ENCODE measurements at places on chromosomes 5 and 9.
A peak's percentile ranks its signal among the peaks of the same experiment; 100 is the strongest.

- no peak for DNase-seq
Observed at GRCh38 chr5:152844713-152845112, 439.6 kb upstream of the NMUR2 start.

DNA sequence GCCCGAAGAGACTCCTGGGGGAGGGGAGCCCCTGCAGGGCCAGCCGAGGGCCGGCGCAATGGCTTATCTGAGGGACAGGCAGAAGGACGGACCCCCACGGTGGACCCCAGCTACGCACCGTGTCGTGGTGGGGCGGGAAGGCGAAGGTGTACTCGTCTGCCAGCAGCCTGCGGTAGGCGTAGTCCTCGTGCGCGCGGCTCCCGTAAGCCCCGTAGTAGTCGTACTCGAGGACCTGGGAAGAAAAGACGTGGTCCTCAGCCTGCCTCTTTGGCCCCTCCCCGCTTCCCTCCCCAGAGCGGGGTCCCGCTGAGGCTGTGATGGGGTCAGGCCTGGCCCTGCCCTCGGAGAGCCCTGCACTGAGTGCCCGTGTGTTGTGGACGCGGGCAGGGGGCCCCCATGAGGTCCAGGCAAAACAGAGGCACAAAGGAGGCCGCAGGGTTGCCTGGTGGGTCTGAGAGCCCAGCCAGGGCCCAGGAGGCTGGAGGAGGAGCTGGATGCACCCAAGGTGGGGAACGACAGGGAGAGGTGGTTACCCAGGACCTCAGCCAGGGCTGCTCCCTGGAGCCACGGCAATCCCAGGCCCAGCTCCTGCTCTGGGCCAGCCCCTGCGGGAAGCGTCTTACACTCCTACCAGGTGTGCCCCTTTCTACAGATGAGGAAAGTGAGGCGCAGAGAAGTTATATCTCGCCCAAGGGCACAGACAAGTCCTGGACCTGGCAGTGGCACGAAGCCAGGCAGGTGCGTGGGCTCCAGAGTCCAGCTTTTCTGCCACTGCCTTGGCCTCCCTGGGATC is 35.2 kb downstream of the SARDH start:
- no peak for DNase-seq

DNA sequence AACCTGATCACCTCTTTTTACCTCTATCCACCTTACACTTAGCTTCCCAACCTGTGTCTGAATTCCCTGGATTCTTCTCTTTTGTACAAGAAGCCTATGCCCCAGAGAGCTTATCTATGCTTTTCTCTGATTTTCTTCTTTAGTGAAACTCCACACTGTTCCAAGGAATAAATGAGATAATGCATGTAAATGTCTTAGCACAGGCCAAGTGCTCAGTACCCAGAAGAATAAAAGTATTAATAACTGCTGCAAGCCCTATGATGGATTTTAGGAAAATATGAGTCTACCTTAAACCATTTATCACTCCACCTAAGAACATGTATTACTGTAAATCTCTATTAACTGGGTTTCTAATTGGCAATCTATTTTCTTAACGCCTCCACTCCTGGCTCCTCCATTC is 168.5 kb upstream of the TNC start:
- no peak for DNase-seq

DNA sequence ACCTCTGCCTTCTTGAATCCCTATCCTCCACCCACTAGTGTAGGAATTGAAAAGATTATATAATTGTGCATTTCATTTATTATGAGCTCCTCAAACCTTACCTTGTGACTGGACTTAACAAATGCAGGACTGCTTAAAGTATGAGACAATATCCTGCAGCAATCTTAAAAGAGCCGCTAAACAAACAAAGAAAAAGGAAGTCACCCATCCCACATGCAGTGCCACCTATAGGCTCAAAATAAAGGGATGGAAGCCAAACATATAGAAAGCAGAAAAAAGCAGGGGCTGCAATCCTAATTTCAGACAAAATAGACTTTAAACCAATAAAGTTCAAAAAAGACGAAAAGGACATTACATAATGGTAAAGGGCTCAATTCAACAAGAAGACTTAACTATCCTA is 8.7 kb downstream of the PCAT7 start:
- DNase-seq, result no peak

- no peak for DNase-seq
Observed at GRCh38 chr5:15009420-15009819, 137.8 kb upstream of the ANKH start.

DNA sequence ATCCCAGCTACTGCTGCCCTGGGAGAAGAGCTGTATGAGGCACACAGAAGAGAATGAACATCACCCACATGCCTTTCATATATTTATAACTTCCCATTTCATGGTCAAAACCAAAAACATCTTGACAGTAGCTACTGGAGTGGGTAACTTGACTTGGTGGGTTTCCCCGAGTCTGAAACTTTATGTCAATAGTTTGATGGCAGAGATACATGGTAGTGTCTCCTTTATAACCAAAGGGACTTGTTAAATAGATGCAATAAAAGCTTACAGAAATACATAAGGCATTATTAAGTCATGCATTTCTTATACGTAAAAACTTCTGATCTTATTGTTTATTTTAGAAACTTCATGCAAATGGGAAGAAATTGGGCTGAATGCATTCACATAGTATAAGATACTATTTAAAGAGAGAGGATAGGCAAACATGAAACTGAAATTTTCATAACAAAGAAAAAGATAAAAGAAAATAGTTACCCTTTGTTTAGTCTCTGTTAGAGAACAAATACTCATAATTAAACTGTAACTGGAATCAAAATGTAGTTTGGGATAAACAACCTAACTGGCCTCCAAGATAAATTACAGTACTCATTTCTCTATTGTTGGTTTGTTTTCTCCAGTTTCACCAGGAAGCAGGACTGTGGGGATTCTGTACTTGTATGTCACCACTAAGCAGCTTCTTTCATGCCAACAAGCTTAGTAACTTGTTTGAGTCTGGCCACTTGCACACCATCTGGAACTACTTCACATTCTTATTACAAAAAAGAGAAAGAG is 459.3 kb upstream of the MEF2C start:
- no peak for DNase-seq

- DNase-seq, result no peak
Observed at GRCh38 chr5:138574744-138575193, 432 bp downstream of the HSPA9 start.

DNA sequence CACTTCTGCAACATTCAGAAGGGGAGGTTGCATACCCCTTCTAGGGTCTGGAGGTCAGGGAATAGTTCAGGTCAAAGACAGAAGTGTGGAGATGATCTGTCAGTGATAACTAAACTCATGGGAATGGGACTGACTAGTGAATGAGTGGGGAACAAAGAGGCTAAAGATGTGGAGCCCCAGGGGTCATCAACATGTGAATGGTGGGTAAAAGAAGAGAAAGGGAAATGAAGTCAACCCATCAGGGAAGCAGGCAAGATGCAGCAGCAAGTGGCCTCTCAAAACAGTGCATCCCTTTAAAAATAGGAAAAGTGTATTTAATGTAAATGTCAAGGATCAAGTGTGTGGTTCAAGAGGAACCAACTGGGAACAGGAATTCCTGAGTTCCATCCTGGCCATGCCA is 69.9 kb downstream of the PLPPR1 start:
- no peak for DNase-seq

DNA sequence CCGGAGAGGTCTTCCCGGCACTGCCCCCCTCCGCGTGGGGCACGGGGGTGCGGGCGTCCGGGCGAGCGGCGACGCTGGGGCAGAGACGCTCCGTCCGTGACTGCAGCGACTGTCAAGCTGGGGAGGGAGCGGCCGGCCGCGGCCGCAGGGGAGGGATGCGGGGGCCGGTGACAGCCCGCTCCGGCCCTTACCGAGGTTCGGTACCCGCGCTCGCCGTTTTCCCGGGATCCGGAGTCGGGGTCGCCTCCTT is 400 bp downstream of the KDM4C start:
- DNase-seq, result no peak

- no peak for DNase-seq
Observed at GRCh38 chr5:114418176-114419066, 56.6 kb downstream of the KCNN2 start.

GRCh38 chr5:102453716-102454115 is 45.1 kb downstream of the SLCO6A1 start:
- DNase-seq, result peak; percentile 2

DNA sequence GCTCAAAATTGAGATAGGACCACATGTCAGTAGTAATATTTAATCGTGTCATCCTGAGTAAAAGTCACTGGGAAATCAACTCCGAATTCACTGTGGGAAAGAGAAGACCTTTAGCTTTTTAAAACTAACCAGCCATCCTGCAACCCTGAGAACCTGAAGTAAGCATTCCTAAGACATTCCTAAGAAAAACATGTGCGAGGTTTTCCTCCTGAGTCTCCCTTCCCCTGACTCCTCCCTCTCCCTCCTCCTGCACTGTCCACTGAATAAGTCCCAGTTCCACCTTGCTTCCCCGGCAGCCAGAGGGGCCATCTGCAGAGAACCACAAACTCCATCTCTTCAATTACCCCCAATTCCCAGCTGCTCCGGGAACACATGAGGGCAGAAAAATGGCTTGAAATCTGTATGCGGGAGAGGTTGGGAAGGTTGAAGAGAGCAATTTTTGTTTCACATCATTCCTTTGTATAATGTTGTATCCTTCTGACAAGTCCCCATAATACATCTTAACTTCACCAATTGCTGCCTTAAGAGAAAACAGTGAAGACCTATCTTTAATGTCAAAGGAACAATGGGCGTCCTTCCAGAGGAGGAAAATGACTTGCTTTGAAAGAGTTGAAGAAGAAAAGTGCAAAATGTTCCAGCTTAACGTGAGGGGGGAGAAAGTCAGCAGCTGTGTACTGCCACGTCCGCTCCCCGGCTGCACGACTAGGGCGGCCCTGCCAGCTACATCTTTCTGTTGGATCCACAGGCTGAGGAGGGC is 186.3 kb downstream of the ZNF462 start:
- no peak for DNase-seq

GRCh38 chr5:137034764-137035479 is 464.2 kb downstream of the SPOCK1 start:
- no peak for DNase-seq

GRCh38 chr5:141420855-141421488 is at the start of gene PCDHGA11:
Gene PCDHGA11, plus strand, starts transcription at chr5:141421051. Its CDS starts 177 bp downstream, at chr5:141421228.
- DNase-seq, result peak; percentile 48
